ENCODE measurements at places on chromosomes 13 and 19.

- no peak for DNase-seq
Measured at GRCh38 chr19:46834121-46834520, 16.5 kb downstream of the AP2S1 start.

DNA sequence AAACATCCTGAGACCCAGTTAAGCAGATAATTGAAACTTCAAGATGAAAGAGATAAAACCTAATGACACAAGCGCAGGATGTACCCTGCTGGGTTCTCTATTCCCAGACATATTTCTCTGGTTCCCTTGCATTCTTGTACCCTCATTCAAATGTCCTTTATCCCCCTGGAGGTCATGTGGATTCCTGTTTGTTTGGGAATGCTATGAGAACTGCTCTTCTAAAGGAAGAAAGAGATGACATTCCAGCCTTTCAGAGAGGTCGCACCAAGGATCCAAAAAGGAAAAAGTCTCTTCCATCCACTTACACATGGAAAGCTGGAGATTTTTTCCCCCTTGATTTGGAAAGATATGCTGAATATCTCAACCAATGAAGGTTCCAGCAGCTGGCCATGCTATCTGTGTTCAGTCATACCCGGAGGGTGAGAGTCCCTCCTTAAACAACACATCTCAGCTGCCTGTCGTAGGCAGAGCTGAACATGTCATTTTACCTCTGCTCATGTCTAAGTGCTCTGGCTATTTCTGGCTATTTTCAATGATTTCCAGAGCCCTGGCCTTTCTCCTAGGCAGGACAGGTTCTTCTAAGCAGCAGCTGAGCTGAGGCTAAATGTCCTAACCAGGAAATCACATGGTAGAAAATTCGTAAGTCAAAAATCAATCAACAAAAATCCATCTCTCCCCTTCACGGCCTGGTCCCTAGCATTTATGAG is 52.5 kb downstream of the C13orf42 start:
- DNase-seq, result no peak

GRCh38 chr13:31947506-31947905 is 84.1 kb upstream of the FRY start:
- no peak for DNase-seq

- DNase-seq, result no peak
Measured at GRCh38 chr13:36788276-36788675, 30.7 kb upstream of the RFXAP start.

GRCh38 chr19:48121909-48122371 is 11.3 kb upstream of the PLA2G4C start:
- DNase-seq, result no peak

- DNase-seq, result no peak
Measured at GRCh38 chr13:49221590-49221965, 1.4 kb downstream of the MLNR start.

GRCh38 chr13:114230117-114230516 is 4.6 kb upstream of the CDC16 start:
- no peak for DNase-seq

DNA sequence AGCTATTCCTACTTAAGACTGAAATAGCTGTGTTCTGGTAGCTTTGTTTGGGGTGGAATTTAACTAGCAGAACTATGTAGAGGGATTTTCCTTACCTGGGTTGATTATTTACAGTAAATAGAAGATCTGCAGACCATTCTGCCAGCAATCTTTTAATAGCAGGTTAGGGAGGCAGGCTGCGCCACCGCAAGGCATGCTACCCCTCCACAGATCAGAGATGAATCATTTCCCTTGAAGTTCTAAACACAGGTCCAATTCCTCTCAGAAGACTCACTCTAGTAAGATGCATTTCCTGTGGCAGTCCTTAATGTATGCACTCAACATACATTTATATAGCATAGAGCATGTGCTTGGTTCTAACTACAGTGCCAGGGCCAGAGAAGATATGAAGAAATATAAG is 109.0 kb downstream of the TNFRSF19 start:
- DNase-seq, result no peak
